CD4-positive, alpha-beta T cell treated with Interleukin-6 at 100 ng/mL for 8 hours (primary cell): ENCODE measurements at places on chromosomes 7 and 10.

DNA sequence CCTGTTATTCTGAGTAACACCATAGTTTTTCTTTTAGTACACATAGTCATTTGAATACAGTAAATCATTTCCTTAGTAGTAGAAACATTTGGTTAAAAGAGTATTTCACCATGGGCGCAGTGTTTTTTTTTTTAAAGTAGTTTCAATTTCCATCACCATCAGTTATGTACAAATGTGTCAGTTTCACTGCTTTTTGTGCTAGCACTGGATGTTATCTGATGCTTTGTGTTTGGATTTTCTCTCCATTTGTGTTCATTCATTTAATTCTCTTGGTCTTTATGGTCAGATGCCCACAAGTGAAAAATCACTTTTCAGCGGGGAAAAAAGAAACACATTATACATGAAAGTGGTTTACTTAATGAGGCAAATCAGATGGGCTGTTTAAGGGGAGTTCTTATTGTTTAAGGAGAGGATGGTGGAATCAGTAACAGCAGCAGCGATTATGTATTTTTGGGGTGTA is 16.0 kb upstream of the HK1 start:
- no peak for DNase-seq

- DNase-seq = no peak
Observed at GRCh38 chr10:99442394-99442793, 12.0 kb upstream of the GOT1 start.

DNA sequence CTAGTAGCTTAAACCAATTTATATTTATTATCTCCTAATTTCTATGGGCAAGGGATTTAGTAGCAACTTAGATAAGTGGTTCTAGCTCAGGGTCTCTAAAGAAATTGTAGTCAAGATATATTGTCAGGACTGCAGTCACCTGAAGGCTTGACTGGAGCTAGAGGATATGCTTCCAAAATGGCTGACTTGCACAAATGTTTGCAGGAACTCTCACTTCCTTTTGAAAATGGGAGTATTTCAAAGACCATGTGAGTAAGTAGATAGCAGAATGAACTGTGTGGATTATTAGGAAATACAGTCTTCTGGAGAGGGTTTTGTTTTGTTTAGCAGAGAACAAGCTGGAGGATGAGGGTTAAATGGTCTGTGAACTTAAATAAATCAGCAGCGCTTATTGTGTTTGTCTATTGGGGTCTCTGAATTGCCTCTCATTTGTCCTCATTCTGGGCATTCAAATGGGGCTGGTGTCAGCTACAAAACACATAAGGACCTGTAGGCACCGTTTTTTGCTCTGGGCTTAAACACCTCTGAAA is 524.6 kb downstream of the LRMDA start:
- DNase-seq = no peak

GRCh38 chr7:149686011-149686410 is 87.4 kb downstream of the ZNF467 start:
- DNase-seq = no peak

DNA sequence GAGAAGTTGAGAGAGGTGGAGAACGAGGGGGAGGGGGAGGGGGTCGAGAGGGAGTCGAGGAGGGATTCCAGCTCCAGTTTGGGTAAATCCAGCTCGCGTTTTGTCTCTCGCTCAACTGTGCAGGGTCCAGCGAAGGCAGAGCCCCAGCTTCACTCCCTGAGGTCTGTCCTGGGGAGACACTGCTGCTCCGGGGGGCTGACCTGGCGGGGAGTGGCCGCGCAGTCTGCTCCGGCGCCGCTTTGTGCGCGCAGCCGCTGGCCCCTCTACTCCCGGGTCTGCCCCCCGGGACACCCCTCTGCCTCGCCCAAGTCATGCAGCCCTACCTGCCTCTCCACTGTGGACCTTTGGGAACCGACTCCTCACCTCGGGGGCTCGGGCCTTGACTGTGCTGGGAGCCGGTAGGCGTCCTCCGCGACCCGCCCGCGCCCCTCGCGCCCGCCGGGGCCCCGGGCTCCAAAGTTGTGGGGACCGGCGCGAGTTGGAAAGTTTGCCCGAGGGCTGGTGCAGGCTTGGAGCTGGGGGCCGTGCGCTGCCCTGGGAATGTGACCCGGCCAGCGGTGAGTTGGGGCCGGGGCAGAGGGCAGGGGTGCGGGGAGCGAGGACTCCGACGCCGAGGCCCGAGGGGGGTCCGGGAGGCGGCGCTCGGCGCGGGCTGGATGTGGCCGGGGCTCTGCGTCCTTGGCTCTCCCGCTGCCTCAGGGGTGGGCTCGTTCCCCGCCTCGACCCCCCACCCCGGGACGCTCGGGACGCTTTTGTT is at the start of gene TET1:
Gene TET1, plus strand, starts transcription at position 152 of the 757 bp plus-strand sequence. CDS start 12,002 bp downstream, outside the sequence.
- no peak for DNase-seq

DNA sequence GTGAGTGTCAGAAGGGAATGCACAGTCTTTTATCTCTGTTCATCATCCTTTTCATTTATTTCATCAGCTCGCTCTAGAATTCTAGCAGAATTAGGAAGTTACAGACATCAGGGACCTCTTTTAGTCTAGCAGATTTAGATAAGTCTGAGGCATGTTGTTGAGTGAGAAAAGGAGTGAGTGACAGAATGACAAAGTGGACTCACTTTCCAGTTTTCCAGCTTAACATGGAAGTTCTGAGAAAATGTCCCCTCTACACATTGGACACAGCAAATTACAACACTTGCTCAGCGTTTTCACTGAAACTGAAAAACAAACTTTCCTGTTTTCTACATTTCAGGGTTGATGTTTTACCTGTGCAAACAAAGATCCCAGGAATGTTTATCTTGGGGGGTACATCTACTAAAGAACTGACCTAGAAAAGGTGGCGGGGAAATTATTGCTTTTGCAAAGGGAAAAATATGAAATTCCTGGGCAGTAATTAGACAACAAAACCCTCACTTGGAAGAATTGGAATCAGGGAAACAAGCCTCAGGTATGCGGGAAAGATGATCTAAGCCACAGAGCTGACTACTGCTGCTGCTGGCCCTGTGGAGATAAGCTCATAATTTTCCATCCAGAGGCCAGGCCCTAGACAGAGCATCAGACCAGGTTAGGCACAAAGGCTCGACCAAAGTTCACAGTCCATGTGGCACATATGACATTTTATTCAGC is 14.6 kb upstream of the CYP3A5 start:
- no peak for DNase-seq

DNA sequence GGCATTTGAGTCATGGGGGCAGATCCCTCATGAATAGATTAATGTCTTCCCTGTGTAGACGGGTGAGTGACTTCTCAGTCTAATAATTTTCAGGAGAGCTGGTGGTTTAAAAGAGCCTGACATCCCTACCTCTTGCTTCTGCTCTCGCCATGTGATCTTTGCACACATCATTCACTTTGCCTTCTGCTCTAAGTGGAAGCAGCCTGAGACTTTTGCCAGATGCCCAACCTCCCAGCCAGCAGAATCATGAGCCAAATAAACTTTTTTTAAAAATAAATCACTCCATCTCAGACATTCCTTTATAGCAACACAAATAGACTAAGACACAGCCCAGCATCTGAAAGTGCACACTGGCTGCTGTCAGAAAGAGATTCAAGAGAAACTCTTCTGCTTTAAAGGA is 155.2 kb downstream of the ZNF365 start:
- no peak for DNase-seq

DNA sequence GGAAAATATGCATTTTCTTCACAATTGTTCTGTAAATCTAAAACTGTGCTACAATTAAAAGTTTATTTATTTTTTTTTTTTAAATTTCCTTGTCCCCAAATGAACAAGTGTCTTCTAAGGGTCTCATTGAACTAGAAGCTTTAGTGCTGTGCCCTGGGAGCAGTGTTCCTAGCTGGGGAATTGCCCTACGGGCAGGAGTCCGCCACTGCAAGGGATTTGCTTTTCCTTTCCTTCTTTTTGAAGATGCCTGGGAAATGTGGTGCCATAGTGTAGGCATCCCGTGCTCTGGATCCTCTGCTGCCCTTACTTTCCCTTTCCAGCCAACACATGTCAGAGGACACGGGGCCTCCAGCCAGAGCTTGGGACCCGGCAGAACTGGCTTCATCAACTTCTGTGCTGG is 177.1 kb upstream of the CTBP2 start:
- no peak for DNase-seq

DNA sequence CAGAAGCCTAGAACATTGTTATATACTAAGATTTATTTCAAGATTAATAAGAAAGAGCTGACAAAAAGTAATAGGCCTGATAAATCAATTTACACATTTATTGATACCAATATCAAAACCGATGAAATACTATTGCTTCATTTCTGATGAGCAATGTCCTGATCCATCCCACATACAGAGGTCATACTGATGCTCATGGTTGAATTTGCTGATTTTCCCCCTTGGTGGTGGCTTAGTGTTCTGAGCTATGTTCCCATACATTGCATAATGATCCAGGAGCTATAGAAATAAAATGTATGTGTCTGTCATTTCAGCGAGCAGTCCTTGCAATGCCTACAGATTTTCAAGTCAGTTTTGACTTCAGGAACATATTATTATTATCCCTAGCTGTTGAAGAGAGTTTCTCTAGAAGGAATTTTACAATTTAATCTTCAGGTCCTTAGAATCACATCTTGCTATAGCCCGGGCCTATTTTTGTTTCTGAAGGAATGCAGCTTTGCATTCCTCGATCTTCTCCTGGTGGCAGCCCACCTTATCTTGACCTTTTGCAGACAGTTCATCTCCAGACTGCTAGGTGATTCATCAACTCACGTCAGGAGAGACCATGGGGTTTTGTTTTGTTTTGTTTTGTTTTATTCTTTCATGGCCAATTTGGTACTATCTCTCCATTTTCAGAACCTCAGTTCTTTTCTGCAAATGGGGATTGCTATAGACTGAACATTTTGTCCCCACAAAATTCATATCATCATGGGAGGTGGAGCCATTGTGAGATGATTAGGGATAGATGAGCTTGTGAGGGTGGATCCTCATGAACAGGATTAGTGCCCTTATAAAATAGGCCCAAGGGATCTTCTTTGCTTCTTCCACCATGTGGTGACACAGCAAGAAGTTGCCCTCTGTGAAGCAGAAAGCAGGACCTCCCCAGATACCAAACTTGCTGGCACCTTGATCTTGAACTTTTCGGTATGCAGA is 465.6 kb upstream of the IGFBP3 start:
- no peak for DNase-seq

- DNase-seq = peak; percentile 4
Observed at GRCh38 chr7:30029696-30030095, 1.5 kb downstream of the PLEKHA8 start.

- no peak for DNase-seq
Observed at GRCh38 chr10:38043516-38043915, 33.0 kb downstream of the ZNF33A start.

- no peak for DNase-seq
Observed at GRCh38 chr10:132319853-132320653, 11.9 kb upstream of the LRRC27 start.

- DNase-seq = no peak
Observed at GRCh38 chr10:83545901-83546391, 593.4 kb upstream of the GHITM start.

GRCh38 chr7:158291998-158292397 is 295.6 kb downstream of the PTPRN2 start:
- DNase-seq = no peak

- no peak for DNase-seq
Observed at GRCh38 chr10:43222210-43222720, 44.6 kb downstream of the RASGEF1A start.

DNA sequence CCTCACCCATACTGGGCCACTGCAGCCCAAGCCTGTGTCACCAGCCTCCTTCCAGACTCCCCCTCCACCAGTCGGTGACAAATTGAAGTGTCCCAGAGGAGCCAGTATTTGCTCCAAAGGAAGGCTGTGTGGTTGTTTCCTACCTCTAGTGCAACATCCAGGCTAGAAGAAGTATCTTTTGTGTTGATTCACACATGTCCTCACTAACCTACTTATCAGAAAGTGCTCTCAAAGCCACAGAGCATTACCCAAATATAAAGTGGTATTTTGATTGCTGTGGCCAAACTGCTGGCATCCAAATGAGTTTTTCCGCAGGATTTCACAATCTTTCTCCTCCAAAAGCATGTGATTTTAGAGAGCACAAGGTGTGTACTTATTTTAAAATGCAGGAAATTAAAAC is 134.8 kb downstream of the CUL2 start:
- DNase-seq = no peak

GRCh38 chr10:14560274-14560673 is 214.4 kb downstream of the FAM107B start:
- no peak for DNase-seq

DNA sequence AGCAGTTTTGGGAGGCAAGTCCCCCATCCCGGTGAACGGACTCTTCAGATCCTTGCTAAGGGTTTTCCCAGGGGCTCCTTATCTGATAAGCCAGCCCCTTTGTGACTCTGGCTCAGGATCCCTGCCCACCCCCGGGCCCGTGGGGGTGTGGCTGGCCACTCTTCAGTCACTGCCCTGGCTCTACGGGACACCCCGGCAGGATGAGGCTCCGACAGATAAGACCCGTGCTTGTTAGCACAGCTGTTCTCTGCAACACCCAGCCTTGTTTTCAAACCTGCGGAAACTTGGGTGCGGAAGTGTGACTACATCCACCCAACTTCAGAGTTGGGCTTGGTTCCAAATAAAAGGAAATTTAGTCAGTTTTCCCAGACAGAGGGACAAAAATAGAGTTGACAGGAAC is 66.7 kb upstream of the PODXL start:
- DNase-seq = no peak

- no peak for DNase-seq
Observed at GRCh38 chr10:52741851-52742250, 30.7 kb downstream of the MBL2 start.

- no peak for DNase-seq
Observed at GRCh38 chr10:122864901-122865300, 14.5 kb downstream of the FAM24B start.

DNA sequence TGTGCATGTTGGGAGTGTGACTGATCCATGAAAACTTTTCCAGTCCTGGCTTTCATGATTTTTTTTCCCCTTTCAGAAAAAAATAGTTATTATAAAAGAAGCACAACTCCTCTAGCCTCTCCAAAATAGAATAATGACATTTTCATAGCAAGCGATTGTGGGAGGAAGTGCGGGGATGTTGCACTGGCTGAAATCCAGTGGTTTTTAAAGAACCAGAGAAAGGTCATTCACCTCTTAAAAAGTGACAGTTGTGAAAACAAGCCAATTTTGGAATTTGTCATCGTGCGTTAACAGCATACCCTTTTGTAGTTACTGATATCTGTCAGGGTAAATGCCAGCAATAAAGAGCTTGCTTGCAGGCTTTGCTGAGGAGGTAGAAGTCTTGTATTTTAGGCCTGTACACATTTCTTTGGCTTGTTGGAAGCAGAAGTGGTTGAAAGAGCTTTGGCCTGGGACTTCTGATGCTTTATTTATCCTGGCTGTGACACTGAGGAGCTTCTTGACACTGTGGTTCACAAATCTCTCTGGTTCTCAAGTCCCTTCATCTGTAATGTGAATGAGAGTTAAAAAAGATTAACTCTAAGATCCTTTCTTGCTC is 545.9 kb downstream of the REEP3 start:
- DNase-seq = no peak
